ENCODE measurements at places on chromosomes 5 and 9. TPM values are rescaled to one million over a fixed set of nuclear protein-coding genes. Genes with fewer than 3 reads are reported as not detected.

The PIP5K1B gene
- not detected for total RNA-seq

The AFAP1L1 gene
- total RNA-seq: 13.1 TPM

The F2RL1 gene
- total RNA-seq: 265 TPM

The PDE6A gene
- 0.42 TPM for total RNA-seq

The SLC25A2 gene
- not detected for total RNA-seq

The IFNA4 gene
- not detected for total RNA-seq

The C6 gene
- not detected for total RNA-seq

The STPG3 gene
- total RNA-seq: not detected

The SERF1A gene
- 0.73 TPM for total RNA-seq

The NR6A1 gene
- 1.9 TPM for total RNA-seq

The SCGB3A2 gene
- total RNA-seq: not detected

Data from A549 treated with Mapracorat at 1 μM for 4 hours (cell line).